SW 1271 (cell line): ENCODE measurements at places on chromosomes 4 and X.

DNA sequence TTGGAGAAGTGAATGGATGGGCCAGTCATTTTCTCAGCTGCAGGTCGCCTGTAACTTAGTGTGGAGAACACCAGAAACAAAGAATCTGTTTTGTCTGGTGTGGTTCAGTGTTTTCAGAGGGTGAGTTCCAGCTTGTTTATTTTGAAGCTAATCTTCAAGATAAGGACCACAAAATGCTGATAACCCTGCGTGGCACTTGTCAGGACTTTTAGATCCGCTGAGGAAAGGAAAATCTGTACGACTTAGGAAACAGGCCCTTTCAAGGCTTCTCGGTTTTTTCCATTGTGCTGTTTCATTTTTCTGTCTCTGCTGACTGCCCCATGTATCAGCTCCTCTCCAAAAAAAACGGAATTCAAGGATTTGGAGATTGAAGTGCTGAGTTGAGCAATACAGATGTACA lies 8.7 kb upstream of the ANAPC4 start:
- no peak for DNase-seq

DNA sequence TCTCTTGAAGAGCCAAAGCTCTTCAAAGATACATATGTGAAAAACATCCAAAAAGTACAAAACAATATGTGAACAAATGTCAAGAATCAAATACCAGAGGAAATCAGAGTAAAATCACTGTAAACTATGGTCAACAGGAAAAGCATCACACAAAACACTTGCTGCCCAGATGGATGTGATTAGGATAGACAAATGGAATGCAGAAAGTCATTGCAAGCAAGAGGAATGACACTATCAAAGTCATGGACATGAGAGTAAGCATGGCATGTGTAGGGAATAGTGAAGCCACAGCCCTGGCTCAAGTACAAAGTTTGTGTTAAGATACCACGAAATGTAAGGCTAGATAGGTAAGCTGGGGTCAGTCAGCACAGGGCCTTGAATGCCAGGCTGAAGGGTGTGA lies 37.7 kb downstream of the CLDN2 start:
- DNase-seq: no peak

- DNase-seq: peak; percentile 46
These were observed 65.8 kb upstream of the MSN start for GRCh38 chrX:65601530-65602220.

DNA sequence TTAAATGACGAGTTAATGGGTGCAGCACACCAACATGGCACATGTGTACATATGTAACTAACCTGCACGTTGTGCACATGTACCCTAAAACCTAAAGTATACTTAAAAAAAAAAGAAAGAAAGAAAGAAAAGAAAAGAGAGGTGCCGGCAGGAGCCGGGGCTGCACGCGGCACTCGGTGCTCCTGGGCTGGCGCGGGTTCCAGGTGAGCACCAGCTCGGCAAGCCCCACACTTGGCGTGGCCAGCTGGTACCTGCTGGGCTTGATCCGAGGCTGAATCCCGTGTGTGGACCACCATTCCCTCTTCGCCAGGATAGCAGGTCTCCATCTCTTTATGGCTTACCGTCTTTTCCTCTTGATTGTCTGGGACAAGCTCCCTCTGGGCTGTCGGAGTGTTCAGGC lies 17.9 kb upstream of the HERC6 start:
- no peak for DNase-seq

GRCh38 chr4:162706632-162707031 lies 460.1 kb downstream of the NAF1 start:
- DNase-seq: no peak

DNA sequence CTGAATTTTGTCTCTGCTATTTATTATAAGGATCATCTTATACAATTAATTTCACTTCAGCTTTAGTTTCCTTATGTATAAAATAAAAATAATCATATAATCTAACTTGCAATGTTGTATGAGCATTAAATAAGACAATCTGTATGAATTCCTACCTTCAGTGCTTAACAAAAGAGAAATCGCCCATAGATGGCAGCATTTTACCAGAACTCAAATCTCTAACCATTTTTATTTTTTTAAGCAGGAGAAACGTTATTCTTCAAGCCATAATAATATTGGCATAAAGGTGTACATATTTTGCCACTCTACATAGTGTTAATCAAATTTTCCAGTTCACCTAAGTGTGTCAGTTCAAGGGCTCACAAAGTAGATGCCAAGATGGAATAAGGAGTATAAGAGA lies 78.8 kb downstream of the TMEM47 start:
- no peak for DNase-seq

GRCh38 chr4:114758066-114758465 lies 159.5 kb downstream of the UGT8 start:
- DNase-seq: no peak

GRCh38 chrX:1327651-1328304 lies 8.8 kb upstream of the IL3RA start:
- DNase-seq: no peak

DNA sequence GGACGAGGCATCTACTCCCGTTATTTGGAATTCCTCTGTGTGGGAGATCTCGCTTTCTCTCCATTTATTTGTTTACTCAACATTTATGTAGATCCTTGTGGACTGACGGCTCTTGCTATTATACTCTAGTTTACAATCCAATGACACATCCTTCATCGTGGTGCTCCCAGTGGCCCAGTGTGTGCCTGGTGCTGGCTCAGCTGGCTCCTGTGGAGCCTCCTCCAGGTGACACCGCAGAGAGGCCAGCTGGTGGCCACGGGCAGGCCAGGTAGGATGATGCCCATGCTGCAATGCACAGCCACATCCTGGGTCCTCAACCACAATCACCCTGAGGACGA lies 84.0 kb upstream of the AFAP1 start:
- DNase-seq: no peak

- DNase-seq: no peak
These were observed 19.8 kb downstream of the CENPVL3 start for GRCh38 chrX:51598899-51599298.

GRCh38 chrX:94400488-94400887 lies 726.5 kb downstream of the FAM133A start:
- no peak for DNase-seq

DNA sequence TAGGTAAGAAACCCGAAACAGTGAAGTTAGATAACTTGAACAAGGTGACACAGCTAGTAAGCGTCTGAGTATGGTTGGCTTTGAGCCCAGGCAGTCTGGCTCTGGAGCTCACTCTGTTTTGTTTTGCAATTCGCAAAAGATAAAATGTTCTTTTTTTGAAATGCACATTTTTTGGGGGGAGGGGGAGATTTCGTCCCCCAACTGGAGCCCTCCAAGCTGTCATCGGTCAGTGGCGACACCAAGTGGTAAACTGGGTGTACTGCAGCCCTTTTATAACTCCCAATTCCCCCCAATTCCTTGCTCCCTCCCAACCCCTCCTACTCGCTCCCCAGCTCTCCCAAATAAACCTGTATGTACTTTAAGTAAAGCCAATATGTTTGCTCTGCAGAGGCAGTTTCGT lies 2.8 kb upstream of the CLCN5 start:
- no peak for DNase-seq

DNA sequence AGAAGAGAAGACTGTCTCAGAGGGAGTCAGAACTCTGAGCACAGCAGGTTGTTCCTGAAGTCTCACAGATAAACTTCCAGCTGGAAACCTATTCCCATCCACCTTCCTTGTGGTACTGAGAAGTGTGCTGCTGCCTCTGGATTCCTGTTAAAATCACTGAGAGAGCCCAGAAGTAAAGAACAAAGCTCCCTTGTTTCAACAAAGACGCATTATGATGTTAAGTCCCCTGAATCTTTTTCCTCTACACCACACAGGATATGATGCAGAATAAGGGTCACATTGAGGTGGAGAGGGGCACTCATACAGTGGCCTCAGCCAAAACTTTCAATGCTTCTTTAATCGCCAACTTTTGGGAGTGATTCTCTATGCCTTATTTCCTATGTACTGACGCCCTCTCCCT lies 321.0 kb downstream of the OPHN1 start:
- DNase-seq: no peak

DNA sequence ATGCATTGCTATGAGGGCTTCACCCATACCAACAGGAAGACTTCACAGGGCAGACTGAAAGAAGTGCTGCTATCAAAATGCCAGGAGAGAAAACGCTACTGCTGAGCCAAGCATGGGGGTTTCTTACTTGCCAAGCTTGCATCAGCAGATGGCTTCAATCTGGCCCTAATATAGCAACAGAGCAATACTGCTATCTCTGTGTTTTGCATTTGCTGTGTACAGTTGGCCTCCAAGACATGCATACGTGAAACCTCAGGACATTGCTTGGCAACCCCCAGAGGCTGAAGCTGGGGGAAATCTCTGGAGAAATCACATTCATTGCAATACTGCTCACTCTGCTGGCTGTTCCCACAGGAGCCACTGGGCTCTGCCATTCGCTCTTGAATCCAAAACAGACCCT lies 127.2 kb upstream of the GPC4 start:
- DNase-seq: no peak

DNA sequence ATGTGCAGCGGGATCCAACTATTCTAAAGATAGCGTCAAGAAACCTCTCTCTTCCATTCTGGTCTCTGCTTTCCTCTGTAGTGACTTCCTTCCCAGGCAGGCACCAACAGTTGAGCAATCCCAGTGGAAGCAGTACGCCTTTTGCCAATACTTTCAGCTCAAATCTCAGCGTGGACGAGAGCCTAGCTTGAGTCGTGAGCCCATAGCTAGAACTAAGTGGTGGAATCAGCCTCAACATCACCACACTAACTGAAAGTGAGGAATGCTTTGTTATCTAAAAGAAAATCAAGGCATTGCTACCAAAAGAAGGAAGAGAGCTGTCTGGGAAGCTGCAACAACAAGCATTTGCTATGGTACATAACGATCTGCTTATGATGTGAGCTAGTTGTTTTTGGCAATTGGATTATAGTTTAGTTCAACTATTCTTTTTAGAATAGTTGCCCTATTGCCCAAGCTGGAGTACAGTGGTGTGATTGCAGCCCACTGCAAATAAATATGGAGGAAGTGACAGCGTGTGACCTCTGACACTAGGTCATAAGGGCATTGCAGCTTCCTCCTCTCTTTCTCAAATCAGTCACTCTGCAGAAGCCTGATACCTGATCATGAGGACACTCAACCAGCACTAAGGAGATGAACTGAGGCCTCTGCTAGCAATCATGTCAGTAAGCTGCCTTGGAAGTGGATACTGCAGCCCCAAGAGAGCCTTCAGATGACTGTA lies 24.7 kb upstream of the FRYL start:
- DNase-seq: no peak

- peak; percentile 5 for DNase-seq
These were observed 482 bp upstream of the CDS1 start for GRCh38 chr4:84582302-84582987.

- DNase-seq: no peak
These were observed 17.0 kb downstream of the RBMX2 start for GRCh38 chrX:130418740-130419139.

GRCh38 chrX:77622672-77623071 lies 163.3 kb downstream of the ATRX start:
- DNase-seq: no peak

- DNase-seq: no peak
These were observed 35.6 kb downstream of the INTS6L start for GRCh38 chrX:135556055-135556454.

- no peak for DNase-seq
These were observed 62.8 kb downstream of the UBA6 start for GRCh38 chr4:67638136-67638535.

DNA sequence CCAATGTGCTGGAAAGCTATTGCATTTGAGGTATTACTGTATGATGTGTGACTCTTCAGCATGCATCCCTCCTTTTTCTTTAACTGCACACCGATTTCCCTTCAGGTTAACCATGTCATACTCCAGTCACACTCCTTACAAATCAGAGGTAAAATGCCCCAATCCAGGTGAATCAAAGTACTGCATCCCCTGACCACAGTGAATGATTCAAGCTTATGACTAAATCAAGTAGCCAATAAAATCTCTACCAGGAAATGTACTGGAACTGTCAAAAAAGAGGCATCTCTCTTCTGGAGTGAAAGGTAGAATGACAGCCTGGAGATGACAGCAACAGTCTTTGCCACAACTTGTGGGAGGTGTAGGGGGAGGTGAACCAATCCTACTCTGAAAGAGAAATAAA lies 10.4 kb downstream of the ADAMTS3 start:
- DNase-seq: no peak

DNA sequence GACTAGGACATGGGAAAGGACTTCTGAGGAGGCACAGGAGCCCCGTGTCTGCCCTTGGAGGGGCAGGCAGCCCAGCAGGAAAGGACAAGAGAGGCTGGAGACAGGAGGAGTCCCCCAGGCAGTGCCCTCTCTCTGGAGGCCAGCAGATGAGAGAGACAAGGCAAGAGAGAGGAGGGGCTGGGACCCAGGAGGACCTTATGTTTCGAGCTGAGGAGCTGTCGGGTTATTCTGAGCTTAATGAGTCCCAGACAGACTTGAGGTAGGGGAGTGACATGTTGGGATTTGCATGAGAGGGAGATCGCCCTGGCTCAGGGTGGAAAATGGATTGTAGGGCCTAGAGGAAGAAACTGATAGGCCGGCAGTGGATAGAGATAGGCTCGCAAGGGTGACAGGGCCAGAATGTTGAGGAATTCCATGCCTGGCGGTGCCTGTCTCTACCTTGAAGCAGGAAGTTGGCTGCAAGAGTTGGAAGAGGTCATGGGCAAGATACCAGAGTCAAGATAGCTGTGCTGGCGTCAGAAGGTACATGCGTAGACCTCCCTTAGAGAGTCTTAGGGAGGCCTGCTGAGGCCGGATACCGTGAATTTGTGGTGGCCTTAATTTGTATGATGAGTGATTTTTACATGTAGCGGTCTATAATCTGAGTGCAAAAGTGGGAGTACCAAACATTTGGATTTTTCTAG lies 19.4 kb downstream of the STOX2 start:
- DNase-seq: no peak

DNA sequence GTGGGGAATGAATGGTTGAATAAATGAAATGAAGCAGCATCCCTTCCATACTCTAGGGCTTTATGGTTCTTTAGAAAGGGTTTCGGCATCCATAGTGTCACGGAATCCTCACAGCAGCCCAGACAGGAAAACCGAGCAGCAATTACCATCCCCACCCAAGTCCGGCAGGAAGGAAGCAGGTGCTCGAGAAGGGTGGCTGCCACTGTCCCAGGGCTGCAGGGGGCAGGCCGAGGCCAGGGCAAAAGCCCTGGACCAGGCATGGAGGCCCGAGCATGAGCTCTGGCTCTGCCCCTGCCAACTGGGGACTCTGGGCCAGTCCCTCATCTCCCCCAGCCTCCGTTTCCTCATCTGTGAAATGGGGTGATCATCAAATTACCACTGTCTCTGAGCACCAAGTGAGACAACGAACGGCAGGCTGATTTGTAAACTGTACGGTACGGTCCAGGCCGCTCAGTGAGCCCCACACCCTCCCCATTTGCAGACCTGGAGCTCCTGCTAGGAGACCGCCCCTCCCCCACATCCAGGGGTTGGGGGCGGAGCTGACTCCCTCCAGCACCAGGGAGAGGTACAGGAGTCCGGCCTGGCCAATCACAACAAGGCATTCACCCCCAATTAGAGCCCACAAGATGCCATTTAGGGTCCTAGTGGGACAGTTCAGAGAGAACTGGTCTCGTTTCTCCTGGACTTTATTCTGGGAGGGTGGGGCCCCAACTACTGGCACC lies 100.4 kb downstream of the WFS1 start:
- no peak for DNase-seq

- no peak for DNase-seq
These were observed 5.1 kb upstream of the RAPGEF2 start for GRCh38 chr4:159097785-159098184.

- no peak for DNase-seq
These were observed 81.1 kb downstream of the FAT1 start for GRCh38 chr4:186642530-186642929.

GRCh38 chr4:184396570-184397515 lies 77.5 kb downstream of the IRF2 start:
- no peak for DNase-seq
